Activated CD4-positive, alpha-beta T cell treated with anti-CD3 and anti-CD28 coated beads for 24 hours (primary cell): ENCODE measurements at places on chromosomes 5 and 9.

- no peak for DNase-seq
These were observed 1392.9 kb upstream of the NUDT12 start for GRCh38 chr5:104955479-104955878.

GRCh38 chr5:151534350-151534749 lies 56.8 kb downstream of the FAT2 start:
- no peak for DNase-seq

GRCh38 chr5:154813736-154814135 lies 36.7 kb downstream of the FAXDC2 start:
- DNase-seq = no peak

GRCh38 chr9:18299449-18299848 lies 174.5 kb upstream of the ADAMTSL1 start:
- no peak for DNase-seq

DNA sequence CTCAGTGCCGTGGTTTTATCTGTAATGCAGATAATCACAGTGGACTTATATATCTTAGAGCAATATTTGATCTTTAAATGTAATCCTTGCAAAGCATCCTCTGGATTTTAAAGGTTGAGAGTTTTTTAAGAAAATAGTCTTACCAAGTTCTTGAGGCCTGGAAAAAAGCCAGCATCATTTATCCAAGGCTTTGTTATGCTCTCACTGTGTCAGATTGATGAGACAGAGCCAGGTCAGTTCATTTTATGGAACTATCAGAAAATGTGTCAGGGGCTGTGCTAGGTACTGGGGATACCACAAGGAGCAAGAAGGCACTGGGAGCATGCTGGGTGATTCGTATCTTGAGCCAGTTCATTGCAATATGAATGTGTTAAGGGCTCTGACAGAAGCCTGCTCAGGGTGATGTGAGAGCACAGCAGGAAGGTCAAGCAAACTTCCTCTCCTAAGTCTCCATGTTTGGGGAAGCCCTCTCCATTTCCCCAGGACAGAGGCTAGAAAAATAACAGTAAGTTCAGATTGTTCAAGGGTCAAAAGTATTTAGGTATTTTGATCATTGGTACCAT lies 19.7 kb downstream of the C7 start:
- no peak for DNase-seq

DNA sequence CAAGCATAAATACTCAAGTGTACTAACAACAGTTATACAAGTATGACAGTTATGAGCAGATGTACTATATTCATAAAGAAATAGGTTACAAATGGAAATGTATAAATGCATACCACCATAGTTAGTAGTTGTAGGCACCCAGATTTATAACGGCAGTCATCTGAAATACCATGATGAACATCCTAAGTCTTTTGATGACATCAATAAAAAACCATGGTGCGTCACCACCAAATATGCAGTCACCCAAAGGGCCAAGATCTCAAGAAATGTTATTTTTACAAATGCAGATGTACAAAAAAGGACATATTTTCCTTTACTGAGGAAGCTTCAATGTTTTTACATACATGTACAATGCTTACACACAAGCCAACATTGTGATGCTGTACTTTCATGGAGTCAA lies 70.8 kb upstream of the XPA start:
- DNase-seq = no peak

DNA sequence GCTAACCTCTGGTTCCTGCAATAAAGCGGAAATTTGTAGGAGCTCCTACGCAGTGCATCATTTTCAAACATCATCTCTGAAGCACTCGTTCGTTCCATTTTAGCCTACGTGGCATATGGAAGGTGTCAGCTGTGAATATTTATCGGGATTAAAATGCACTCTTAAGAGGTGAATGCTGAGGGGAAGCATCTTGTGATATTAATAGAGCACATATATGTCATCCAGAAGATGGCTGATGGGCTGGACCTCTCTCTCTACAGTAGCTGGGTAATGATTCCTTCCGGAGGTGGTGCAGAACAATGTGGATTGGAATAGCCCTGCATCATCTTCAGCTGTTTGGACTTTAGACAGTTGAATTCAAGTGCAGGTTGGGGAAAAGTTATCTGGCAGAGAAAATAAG lies 478.7 kb downstream of the DMAC1 start:
- no peak for DNase-seq

- DNase-seq = no peak
These were observed 53.9 kb downstream of the IRX2 start for GRCh38 chr5:2697446-2698200.

- DNase-seq = no peak
These were observed 7.0 kb downstream of the IRX2 start for GRCh38 chr5:2744485-2744884.

- no peak for DNase-seq
These were observed 90.1 kb upstream of the PITX1 start for GRCh38 chr5:135124128-135124527.

GRCh38 chr5:168011096-168011495 lies 280.3 kb upstream of the WWC1 start:
- DNase-seq = no peak

GRCh38 chr5:37867654-37868053 lies 27.8 kb upstream of the GDNF start:
- DNase-seq = no peak

DNA sequence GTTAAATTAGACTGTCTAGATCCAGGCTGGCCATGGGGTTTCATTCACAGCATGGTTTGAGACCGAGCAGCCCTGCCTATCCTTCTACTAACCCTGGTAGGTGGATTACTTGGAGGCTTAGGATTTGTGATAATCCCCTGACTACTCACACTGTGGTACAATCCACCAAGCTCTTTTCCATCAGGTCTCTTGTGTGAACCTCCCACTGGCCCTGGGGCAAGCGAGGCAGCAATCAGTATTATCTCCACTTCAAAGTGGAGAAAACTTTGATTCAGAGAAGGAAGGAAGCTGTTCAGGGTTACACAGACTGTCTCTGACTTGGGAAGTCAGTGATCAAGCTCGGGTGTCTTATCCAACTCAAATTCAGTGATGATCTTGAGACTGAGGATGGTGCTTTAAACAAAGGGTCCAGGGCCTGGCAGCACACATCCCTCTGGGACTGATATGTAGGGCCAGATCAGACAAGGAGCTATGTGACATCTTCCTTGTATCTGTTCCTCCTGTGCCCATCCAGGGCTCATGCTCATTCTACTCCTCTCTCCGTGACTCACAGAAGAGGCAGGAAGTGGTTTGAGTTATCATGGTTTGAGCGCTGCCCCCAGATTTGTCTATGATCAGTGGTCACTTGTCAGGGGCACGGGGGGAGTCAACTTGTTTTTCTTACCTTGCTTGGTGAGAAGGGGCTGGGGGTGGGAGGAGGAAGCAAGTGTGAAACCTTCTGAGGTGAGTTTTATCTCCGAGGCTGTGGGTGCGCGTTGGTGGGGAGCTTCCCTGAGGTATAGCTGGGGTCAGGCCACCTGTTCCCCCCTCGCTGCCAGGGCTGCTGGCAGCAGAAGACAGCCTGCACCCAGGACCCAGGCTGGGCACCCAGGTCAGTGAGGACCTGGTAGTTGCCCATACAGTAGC lies 48.6 kb downstream of the RGS3 start:
- peak; percentile 53 for DNase-seq

DNA sequence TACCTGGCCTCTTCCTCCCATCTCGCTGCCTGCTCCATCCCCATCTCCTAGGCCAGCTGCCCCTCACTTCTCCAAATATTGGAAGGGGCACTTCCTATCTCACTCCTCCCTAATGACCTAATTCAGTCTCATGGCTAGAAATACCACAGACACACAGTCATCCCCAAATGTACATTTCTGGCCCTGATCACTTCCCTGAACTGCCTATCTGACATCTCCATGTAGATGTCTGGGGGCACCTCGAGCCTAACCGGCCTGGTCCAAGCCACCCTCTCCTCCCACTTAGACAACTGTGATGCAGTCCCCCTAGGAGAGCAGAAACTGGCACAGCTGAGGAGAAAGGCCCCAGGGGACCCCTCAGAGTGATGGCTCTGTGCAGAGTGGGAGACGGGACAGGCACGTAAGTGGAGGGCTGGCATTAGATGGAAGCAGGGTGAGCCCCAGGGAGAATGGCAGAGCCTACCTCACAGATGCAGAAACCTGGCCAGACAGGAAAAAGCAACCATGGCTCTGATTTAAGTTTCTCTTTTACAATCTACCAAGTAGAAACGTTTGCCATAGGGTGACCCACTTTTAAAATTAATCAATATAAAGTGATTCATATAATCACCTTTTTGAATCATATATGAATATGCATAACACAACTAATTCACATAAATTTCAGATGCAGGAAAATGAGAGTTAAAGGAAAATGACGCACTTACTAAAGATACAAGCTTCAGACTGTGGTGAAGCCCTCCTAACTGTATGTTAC lies 22.1 kb downstream of the CAMSAP1 start:
- no peak for DNase-seq

DNA sequence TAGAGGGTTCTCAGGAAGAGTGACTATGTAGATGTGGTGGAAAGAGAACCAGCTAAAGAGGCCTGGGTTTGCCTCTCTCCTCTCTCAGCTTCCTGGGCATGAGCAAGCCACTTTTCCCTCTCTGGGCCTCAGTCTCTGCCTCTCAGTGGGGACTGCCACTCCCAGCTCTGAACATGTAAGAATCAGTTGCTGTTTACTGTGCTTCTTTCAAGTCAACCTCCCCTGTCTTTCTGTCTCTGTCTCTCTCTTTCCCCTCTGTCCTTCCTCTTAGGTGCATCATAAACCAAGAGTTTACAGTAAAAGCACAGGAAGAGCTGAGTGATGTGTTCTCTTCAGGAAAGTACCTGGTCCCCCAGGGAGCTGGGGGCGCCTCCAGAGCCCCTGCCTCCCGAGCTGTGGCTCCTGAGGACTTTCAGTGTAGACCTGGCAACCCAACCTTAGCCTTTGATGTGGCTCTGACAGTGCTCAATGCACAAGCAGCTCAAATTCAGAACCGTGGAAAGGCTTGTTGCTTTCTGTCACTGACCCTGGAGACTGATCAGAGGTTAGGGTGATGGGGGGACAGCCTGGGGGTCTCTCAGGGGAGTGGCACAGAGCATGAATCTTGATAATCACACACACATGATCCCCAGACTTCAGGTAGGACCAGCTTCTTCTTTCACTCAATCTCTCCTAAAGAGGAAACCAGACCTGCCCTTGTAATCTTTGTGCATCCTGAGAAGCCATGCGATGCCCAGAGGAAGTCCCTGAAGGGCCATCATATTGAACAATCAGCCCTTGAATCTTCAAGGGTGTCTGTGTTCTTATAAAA lies 59.4 kb upstream of the TNFSF8 start:
- DNase-seq = peak; percentile 50

DNA sequence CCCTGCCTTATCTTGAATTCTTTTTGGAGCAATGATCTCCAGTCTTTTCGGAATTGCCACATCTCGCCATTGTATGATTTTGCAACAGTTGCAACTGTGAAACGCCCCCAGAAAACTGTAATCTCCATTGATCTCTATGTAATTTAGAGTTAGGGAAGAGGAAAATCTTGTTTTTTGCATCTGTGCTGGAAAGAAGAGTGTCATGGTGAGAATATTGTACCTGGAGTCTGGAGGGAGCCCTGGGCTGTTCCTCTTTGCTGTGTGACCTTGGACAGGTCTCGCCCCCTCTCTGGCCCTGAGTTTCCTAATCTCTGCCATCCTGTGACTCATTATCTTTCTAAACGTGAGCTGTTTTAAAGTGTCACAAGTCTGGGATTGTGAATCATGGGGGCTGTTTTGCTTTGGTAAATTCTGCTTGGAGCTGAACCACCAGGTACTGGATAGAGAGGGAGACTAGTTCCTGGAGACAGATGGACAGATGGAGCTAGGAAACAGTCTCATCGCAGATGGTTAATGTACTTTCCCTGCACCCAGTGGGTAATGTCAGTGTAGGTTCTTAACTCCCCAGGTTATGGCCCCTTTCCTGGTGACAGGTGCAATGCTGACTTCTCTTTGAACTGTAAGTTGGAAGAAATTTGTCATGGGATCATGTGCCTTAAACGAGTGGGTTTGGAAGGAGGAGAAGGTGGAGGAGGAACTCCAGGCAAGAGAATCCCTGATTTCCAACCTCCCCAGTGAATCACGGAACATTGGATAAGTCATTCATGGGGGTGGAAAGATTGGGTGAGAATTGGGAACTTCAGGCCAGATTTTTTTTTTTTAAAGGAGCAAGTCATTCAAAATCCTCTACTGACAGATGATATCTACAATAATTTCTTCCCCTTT lies 19.6 kb downstream of the PPARGC1B start:
- no peak for DNase-seq

GRCh38 chr9:38309324-38310195 lies 82.9 kb upstream of the ALDH1B1 start:
- DNase-seq = no peak
